ENCODE measurements at places on chromosomes 2 and 18.

DNA sequence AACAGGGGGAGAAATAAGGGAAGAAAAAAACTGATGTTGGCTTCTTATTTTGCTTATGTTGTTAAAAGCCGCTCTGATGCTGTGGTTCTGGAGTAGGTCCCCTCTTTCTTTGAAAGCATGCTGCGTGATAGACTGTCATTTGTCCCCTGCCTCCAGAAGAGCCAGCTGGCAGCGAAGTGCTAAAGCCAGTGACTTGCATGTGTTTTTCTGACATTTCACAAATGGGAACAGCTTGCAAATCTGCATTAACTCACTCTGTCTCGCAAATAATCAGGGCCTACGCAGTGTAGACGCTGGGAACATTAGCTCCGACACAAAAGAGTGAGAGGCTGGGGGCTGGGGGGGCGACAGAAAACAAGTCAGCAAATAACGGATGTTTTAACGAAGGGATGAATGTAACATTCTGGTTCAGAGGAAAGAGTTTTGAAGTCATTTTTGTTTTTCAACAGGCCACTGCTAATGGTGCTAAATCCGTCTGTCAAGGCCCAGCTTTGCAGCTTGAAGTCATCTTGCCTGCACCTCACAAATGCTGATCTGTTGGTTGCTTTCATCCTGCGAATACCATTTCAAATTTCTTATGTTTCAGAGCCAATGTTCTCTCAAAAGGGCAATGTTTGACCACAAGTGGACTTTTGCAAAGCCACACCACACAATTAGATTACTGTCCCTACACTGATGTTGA is 68.8 kb upstream of the PIK3C3 start:
- no peak for DNase-seq

DNA sequence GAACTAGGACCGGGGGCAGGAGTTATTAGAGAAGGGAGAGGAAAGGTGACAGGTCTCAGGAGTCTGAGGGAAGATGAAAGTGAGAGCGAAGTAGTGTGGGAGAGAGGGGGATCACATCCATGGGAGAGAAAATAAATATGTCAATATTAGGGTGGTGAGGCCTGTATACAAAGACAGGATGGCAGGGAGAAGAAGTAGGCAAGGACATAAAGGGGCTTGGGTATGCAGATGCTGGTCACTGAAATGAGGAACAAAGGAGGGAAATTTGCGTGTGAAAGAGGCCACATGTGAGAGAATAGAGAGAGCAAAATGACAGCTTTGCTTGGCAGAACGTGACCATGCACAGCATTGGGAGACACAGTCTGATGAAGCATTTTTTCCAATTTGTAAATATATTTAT is 13.6 kb downstream of the METAP1D start:
- DNase-seq = peak; percentile 11

- peak; percentile 33 for DNase-seq
These were observed 14.0 kb upstream of the DUSP2 start for GRCh38 chr2:96159084-96159830.

DNA sequence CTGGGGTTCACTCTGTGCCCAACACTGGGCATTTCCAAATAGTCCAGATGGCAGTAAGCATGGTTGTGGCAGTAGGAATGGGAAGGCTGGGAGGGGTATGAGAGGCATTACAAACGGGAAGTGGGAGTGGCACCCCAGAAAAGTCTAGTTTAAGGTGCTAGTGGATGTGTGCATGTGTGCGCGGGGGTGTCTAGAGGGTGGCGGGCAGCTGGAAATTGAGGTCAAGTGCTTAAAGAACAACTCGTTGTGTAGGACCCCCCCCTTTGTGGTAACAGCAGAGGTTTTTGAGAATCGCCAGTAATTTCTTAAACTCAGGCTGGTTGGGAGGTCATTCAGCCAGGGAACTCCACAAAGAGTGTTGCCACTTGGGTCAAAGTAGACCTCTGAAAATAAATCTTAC is 69.9 kb downstream of the RHBDD1 start:
- peak; percentile 43 for DNase-seq

- DNase-seq = no peak
These were observed 108.4 kb upstream of the ODC1 start for GRCh38 chr2:10556271-10557140.

- no peak for DNase-seq
These were observed 2.0 kb downstream of the MAP3K20 start for GRCh38 chr2:173077506-173078177.

All from germinal center (tissue), 1 donor.